Neural progenitor cell (in vitro differentiated cells): ENCODE measurements at places on chromosomes 1 and 21. TPM values are rescaled to one million over a fixed set of nuclear protein-coding genes. Genes with fewer than 3 reads are reported as not detected.

Gene RGS13
- total RNA-seq: not detected in 2 replicates

Gene CACHD1
- 49.9 and 61.0 TPM in 2 replicates for total RNA-seq

Gene S100B
- 0.60 and 1.0 TPM in 2 replicates for total RNA-seq

Gene KRTAP19-3
- total RNA-seq: not detected in 2 replicates

Gene ALX3
- 1.1 TPM in 1 of 2 replicates, not detected in the other for total RNA-seq

Gene ADGRB2
- total RNA-seq: 7.1 and 21.2 TPM in 2 replicates

Gene IFI44L
- total RNA-seq: not detected in 2 replicates

Gene MMEL1
- total RNA-seq: 0.19 and 0.31 TPM in 2 replicates

Gene KDF1
- 1.1 TPM in 1 of 2 replicates, not detected in the other for total RNA-seq

Gene LRRIQ3
- 1.2 and 3.3 TPM in 2 replicates for total RNA-seq

Gene CLEC20A
- not detected in 2 replicates for total RNA-seq
